NB4 (cell line): ENCODE measurements at places on chromosomes 13 and 19.

DNA sequence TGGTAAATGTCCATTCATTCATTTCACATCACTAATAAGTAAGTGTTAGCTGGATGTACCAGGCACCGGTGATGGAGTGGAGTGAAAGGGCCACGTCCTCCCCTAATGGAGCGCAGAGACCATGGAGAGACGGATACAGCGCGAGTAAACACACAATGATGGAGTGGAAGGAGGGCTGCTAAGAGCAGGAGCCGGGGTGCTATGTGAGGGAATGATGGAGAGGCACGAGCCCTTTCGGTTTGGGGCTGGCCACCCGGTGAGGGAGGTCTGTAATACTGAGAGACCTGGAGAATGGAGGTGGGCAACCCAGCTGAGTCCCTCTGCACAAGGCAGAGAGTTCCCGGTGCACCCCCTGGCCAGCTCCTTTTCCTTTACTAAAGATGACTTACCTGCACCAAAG is 53.7 kb downstream of the PEPD start:
- no peak for DNase-seq

DNA sequence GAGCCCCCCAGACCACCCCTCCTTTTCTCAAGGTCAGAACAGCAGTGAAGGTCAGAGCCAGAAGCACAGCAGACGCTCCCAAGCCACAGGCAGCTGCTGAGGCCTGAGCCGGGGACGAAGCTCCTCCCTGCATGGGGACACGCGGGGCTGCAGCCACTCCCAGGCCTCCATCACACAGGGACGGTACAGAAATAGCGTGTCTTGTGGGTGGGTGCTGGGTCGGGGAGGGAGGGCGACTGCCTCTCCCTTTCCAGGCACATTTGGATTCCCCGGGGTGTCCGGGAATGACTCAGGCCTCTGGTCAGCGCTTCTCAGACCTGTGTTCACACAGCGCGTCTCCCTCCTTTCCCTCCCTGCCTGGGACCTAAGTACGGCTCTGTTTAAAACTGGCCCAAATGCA is 33.2 kb downstream of the RASA3 start:
- DNase-seq: peak; percentile 62

DNA sequence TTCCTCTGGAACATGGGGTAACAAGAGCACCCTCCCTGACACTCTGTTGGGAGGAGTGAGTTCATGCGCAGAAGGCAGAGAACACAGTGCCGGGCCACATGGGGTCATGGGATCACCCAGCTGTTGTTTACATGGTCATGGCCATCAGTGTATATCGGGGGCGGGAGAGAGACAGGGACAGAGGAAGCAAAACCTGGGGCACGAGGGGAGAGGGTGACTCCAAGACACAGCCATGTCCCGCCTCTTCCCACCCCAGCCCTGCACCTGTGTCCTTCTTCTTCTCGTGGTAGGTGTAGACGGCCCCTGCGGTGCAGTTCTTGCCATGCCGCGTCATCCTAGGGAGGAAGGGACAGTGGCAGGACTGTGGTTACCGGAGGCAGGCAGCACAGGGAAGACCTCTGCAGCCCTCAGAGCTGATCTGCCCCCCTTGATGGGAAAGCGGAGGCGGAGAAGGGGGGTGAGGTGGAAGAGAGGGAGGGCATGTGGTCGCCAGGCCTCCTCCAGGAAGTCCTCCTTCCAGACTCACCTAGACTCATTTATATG is 19.9 kb downstream of the NOSIP start:
- DNase-seq: no peak

- DNase-seq: no peak
Measured at GRCh38 chr13:99133848-99134247, 66.8 kb upstream of the UBAC2 start.

DNA sequence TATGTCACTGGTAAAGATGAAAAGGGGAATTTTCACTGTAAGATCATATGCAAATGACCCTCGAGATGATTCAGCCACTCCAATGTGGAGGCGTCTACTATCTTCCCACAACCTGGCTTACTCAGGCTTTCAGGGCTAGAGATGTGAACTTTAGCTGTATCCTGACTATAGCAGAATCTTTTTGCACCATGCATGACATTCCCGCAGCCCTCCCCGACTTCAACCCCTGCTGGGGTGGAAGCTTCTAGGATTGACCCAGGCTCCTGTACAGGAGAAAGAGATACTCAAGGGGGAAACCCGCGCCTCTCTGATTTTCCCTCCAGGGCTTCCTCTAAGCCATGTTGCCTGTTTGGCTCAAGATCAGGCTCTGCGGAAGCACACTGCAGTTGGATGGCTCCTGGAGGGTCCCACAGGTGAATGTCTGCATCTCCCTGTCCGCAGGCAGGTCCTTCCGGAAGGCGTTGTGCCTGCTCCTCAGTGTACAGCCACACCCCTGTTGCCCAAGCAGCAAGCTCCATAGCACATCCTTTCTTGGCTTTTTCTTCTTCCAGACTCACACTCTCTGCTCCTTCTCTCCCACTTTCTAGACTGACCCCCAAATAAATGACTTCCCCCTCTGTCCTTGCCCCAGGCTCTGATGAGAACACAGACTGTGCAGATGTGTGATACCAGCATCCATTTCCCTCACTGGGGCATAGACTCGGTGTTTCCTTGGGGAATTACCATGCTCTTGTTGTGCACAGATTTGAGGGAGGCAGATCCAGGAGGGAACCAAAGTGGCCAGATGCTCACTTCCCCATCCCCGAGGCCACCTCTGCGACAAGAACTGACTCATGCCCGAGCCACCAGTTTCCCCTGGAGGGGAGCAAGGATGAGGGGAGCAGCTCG is 29.1 kb upstream of the POP4 start:
- peak; percentile 12 for DNase-seq
